ENCODE measurements at places on chromosomes 2 and 18.

DNA sequence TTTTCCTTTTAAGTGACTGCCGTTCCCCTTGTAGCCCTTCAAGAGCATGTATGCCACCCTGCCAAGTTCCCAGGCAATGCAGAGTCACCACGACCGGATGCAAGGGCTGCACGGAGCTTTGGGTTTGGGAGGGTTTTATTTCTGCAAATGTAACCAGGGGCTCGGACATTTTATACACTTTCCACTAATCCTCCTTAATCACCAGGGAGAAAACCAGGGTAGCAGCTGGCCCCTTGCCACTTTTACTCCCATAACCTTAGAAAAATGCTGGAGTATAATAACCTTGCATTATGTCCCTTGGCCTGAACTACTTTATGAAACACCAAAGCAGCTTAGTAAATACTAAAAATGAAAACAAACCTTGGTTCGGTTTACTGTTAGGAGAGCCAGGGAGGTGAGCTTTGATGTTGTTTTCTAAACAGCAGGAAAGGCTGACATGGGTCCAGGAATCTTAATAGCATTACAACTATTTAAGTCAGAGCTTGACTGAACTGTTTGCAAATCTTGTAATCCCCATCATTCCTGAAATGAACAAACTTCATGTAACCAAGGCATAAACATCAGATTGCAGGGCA, 152.8 kb upstream of the RIOK3 start:
- DNase-seq: no peak

- no peak for DNase-seq
Measured at GRCh38 chr2:236216711-236217110, 47.5 kb downstream of the ASB18 start.

DNA sequence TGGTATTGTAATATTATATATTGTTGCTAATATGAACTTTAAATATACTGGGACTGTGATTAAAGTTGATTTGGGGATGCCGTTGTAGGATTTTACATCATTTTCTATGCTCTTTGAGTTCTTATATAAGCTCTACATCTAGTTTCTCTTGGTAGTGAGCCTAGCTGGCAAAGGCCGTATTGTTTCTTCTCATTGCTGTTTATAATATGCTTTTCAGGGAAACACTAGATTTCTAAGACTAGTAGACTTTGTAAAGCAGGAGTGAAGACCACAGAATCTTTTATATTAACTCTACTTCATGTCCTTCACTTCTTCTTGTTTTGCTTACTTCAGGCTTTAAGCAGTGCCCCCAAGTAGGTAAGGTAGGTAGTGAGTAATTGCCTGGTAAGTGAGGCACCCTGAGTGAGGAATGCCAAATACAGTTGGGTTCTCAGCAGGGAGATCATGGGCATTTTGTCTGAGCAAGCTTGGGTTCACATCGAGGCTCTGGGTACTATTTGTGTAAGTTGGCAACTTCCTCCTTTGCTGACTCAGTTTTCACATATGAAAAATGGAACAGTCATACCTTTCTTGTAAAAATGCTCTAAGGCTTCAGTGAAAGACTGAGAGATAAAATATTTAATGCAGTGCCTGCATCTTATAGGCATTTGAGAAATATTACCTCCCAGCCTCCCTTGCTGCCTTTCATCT, 96.4 kb downstream of the RNF144A start:
- DNase-seq: no peak

- DNase-seq: no peak
Measured at GRCh38 chr2:238151628-238152235, 7.0 kb upstream of the ERFE start.

GRCh38 chr2:228522276-228522675, 340.8 kb upstream of the SPHKAP start:
- DNase-seq: no peak

Measured in stimulated activated CD8-positive, alpha-beta memory T cell treated with anti-CD3 and anti-CD28 coated beads, Interleukin-7, amount 100 ng/mL, for 48 hours (primary cell).